SJCRH30 (cell line): ENCODE measurements at places on chromosomes 7 and 10.

DNA sequence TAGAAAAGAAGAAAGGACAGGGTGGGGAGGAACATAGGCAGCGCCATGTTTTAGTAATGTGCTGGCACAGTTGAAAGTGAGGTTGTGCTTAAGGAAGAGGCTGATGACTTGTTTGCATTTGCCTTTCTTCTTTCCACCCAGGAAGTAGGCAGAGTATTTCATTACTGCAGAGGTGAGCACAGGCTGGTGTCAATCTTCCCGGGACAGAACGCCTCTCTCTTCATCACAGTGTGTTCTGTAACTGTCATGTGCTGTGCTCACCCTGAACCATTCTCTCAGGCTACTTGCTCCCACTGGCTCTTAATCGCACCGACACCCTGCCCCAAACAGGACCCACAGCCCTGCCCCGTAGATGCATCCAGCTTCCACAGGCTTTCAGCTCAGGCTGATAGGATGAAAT lies 135.8 kb upstream of the YAE1 start:
- DNase-seq = no peak

- no peak for DNase-seq
These were observed 179.7 kb downstream of the ANK3 start for GRCh38 chr10:60209874-60210570.

- no peak for DNase-seq
These were observed 27.3 kb downstream of the PFKP start for GRCh38 chr10:3094609-3095036.

GRCh38 chr7:130894909-130895750 lies 161.1 kb upstream of the KLF14 start:
- no peak for DNase-seq

DNA sequence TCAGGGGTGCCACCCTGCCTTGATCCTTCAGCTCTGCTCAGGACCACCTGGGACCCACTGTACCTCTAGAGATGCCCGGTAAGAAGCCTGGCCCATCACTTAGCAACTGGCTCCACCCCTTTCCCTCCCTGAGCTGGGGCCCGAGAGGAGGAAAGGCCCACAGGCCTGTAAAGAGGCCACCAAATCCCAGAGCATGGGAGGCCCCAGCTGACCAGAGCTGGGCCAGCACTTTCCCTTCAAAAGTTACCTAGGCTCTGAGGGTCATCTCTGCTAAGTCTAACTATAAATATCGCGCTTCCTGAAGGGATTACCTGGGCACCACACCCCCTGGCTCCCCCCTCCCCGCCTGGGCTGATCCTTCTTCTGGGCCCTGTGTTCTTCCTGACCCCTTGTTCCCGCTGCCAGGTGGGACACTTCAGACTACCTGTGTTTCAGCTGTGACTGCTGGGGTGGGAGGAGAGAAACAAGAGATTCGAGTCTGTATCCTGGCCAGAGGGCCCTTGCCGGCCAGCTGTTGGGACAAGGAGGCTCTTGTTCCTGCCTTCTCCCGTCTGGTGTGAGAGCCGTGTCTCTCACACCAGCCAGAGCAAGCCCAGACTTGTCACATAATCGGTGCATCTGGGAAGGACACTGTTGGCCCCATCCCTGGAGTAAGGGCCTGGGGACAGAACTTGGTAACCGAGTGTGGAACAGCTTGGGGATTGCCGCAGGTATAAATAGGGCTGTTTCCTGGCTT lies 22.8 kb upstream of the ANKRD2 start:
- DNase-seq = peak; percentile 89
